ENCODE measurements at places on chromosomes 3 and 15.
A peak's percentile ranks its signal among the peaks of the same experiment; 100 is the strongest.

- peak; percentile 28 for DNase-seq
Observed at GRCh38 chr3:150588027-150588830, 14.9 kb upstream of the SELENOT start.

DNA sequence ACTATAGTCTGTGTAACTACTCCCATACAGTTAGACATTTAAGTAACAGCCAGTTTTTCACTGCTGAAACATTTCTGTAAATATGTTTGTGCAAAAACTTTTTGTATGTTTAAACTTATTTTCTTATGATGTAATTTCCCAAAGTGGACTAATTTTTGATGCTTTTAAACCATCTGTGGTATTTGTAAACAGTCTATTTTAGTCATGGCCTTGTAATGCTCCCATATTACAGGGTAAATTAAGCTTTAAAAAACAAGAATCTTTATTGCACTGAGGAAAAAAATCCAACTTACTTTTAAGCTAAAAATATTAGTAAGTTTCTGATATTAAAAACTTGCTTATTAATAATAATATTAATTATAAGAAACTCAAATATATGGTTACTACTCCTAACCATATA, 13.5 kb downstream of the CCDC14 start:
- no peak for DNase-seq

- DNase-seq, result no peak
Observed at GRCh38 chr15:71219645-71220044, 104.4 kb downstream of the THSD4 start.

- DNase-seq, result no peak
Observed at GRCh38 chr3:161203485-161204098, 17.5 kb upstream of the NMD3 start.

- DNase-seq, result no peak
Observed at GRCh38 chr3:143885780-143886427, 37.6 kb upstream of the SLC9A9 start.
